Fibroblast of skin of left biceps (primary cell): ENCODE measurements at places on chromosomes 2 and 18.

- DNase-seq, result no peak
Observed at GRCh38 chr2:111219285-111219684, 98.6 kb downstream of the BCL2L11 start.

- DNase-seq, result no peak
Observed at GRCh38 chr2:38115216-38116032, 39.5 kb upstream of the CYP1B1 start.

- DNase-seq, result no peak
Observed at GRCh38 chr2:152063325-152063924, 35.4 kb downstream of the CACNB4 start.

DNA sequence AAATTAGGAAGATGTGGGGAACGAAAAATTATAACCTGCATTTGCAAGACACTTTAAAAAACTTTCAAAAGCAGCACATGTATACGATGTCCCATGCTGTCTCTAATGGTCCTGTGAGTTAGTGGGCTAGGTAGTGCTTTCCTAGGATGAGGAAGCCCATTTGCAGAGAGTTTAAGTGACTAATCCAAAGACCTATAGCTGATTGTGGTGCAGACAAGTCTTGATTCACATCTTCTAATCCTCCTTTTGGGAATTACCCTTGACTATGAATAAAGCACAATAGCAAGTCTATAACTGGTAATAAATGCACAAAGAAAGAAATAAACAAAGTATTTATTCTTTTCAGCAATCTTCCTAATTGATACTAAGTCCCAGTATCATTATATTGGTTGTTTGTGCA, 234.6 kb upstream of the FANCL start:
- DNase-seq, result no peak
